ENCODE measurements at places on chromosomes 2 and 18.
A peak's percentile ranks its signal among the peaks of the same experiment; 100 is the strongest.

DNA sequence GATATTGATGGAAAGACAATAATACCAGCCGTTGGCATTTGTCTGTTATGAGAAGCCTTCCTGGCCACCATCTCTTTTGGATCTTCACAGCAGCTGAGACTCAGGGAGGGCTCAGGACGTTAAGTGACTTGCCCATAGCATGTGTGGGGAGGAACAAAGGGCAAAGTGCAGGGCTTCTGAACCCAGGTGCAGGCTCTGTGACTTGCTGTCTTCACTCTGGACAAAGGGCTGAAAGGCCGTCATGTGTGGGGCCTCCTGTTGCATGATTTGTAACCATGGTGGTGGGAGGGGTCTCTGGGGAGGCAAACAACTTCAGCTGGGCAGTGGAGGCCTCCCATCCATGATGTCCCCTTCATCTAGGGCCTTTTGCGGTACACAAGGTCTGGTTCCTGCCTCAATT is 65.5 kb upstream of the SIX2 start:
- no peak for DNase-seq

GRCh38 chr18:13216711-13217465 is 1.7 kb upstream of the LDLRAD4 start:
- DNase-seq = peak; percentile 46

DNA sequence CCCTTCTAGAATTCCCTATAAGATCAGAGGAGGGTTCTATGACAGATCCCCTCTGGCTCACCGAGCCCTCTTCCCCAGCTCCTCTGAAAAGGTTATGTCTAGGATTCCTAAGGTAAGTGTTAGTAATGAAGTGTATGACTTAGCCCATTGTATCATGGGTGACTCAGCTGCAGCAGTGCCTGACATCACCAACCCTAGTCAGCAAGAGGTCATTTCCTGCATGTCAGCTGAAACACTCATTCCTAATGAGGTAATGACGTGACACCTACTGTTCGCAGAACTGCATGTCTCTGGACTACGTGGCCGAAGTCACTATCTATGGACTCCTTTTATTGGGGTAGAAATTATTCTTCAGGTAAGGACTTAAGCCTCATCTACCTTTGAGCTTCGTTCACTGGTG is 196.1 kb upstream of the MYT1L start:
- no peak for DNase-seq

- DNase-seq = peak; percentile 50
Measured at GRCh38 chr2:42230891-42231290, 61.7 kb downstream of the EML4 start.

DNA sequence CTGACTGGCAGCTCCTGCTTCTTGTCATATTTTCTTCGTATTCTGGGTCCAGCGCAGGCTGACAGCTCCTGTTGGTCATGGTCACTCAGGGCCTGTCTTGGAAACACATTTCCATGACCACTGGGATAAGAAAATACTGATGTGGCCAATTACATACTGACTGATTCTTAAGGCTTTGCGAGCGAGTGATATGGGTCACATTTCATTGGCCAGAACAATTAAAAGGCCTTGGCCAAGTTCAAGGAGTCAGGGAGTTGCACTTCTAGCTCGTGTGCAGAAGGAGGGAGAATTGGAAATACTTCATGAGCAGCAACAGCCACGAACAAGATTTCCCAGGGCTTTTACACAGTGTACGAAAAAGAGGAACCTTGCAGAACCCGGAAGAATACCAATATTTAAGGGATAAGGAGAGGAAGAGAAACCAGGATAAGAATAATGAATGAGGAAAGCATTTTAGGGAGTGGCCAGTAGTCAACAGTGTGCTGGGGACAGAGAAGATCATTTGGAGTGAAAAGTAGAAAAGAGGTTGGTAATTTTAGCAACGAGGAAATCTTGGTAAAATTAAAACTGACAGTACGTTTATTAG is 149.5 kb downstream of the ATP9B start:
- no peak for DNase-seq

- no peak for DNase-seq
Measured at GRCh38 chr2:206158563-206159345, 490 bp downstream of the NDUFS1 start.

GRCh38 chr2:99495115-99495860 is 5.5 kb upstream of the REV1 start:
- DNase-seq = no peak

DNA sequence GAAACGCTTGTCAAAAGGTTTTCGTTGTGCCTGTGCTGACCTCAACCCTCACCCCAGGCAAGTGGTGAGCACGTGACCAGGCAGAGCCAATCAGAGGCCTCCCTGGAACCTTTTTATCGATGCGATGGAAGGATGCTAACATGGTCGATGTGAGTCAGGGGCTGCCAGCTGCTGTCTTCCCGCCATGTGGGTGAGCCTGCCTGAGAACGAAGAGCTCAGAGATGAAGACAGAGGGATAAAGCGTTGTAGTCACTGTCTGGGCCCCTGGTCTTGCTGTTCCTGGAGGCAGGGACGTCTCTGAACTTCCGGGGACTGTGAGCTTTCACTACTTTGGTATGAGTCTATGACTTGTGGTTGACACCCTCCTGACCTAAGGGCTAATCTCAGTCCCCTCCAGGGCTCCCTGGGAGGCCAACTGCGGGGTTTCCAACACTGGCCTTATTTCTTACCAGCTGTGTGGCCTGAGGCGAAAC is 18.6 kb downstream of the DNMT3A start:
- no peak for DNase-seq

DNA sequence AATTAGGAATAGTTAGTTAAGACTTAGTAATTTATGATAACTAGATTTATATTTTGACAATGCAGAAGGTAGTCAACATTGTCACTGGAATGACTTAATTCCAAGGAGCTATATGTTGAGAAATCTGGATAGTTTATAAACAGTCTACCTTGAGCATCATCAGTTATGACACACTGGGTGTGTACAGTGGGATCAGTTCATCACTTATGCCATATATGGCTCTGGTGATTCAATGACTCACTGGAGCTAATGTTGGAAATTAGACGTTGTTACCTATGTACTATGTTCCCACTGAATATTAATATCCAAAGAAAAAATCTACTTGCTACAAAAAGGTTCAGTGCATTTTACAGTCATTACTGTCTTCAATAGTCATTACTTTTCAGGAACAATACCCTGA is 34.0 kb upstream of the ITPRID2 start:
- no peak for DNase-seq

Measured in left kidney (tissue), 8 donors.